ENCODE measurements at places on chromosomes 2 and 18.

- DNase-seq: no peak
Measured at GRCh38 chr2:206886696-206887095, 52.6 kb upstream of the CPO start.

GRCh38 chr2:226536410-226536809 is 263.2 kb downstream of the IRS1 start:
- DNase-seq: no peak

GRCh38 chr2:67846370-67847070 is 216.3 kb downstream of the C1D start:
- peak; percentile 7 for DNase-seq

GRCh38 chr18:75358928-75359327 is 68.6 kb downstream of the SMIM21 start:
- no peak for DNase-seq

DNA sequence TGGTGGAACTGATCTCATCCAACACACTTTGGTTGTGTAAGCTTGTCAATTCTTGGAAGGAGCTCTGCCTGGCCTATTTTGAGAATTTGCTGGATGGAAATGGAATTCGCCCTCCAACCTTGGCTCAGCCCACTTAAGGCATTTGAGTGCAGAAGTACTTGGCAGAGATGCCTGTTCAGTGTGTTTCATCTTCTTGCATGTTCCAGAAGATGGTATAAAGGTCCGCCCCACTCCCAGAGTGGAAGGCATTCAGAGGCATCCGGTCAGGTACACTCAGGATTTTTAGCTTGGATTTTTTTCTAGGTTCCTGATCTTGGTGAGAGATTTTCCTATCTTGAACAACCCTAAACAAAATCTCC is 61.3 kb upstream of the TXNDC2 start:
- DNase-seq: no peak

DNA sequence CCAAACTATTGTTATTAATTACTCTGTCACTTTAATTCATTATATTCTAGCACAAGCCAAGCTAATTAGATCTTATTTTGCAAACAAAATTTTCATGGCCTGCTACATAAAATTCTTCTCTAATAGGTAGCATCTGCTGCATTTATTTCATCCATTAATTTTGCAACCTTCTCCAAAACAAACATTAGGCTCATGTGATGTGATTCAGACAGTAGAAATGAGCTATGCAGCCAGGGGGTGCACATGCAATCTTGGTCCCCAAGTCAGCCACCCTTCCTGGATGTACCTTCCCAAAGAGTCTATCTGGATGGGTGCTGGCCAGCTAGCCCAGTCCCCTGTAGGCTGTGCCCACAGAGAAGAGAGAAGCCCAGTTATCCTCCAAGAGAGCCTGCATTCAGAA is 242.1 kb upstream of the OSR1 start:
- no peak for DNase-seq

GRCh38 chr2:207067473-207067872 is 98.3 kb downstream of the KLF7 start:
- no peak for DNase-seq

- DNase-seq: no peak
Measured at GRCh38 chr18:56319953-56320352, 318.4 kb downstream of the TXNL1 start.

DNA sequence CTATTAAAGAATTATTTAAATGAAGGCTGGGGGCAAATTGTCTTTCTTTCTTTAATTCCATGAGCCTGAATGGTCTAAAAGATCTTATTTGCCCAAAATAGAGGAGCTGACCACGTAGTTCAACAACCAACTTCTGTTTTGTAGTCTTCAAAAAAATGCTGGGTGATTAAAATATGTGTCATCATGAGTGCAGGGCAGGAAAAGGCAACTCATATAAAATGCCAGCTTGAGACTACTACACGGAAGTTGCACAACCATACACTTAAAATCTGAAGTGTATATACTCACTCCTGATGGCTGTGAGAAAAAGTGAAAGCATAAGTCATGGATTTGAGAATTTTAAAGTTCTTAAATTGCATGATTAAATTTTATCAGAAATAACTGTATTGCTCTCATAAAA is 210.9 kb downstream of the DYM start:
- DNase-seq: no peak

- no peak for DNase-seq
Measured at GRCh38 chr18:25329783-25330182, 22.2 kb downstream of the ZNF521 start.

DNA sequence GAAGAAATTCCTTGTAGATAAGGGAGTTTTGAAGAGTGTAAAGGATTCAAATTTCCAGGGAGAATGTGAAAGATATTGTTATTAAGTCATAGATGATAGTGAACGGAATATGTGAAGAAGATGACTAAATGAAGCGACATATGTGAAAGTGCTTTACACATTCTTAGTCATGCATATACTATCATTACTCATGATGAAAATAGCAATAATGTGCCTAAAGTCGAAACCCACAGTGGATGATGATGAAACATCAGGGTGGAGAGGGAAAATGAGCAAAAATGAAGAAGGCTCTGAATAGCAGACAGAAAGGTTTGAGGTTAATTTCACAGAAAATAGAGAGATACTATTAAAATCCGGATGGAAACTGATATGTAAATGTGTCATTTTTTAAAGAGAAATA is 1237.1 kb downstream of the LRP1B start:
- DNase-seq: no peak

GRCh38 chr2:118791483-118791882 is 56.0 kb downstream of the EN1 start:
- no peak for DNase-seq

DNA sequence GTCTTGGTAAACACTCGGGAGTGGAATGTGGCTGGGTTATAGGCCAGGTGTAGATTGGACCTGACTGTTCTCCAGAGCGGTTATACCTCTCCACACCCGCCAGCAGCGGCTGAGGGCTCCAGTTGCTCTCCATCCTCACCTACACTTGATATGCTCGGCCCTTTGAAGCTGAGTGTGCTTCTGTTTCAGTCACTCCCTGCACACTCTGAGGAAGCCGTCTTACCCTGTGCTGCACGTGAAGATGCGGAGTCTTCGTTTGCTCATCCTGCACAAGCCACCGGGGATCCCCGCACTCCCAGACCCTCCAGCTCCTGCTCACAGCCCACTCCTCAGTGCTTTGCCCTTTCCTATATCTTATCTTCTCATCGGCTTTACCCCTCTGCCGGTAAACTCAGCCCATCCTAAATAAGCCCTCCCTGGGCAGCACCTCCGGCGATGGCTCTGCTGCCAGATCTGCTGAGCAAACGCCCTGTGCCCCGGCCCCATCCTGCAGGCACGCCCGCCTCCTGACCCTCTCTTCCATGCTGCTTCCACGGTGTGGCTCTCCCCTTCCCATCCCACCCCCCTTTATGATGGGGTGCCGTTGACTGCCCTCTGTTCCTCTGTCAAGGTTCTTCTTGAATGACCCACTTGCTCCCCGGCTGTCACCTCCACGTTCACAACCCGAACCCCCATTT is 47.3 kb upstream of the ODC1 start:
- no peak for DNase-seq

DNA sequence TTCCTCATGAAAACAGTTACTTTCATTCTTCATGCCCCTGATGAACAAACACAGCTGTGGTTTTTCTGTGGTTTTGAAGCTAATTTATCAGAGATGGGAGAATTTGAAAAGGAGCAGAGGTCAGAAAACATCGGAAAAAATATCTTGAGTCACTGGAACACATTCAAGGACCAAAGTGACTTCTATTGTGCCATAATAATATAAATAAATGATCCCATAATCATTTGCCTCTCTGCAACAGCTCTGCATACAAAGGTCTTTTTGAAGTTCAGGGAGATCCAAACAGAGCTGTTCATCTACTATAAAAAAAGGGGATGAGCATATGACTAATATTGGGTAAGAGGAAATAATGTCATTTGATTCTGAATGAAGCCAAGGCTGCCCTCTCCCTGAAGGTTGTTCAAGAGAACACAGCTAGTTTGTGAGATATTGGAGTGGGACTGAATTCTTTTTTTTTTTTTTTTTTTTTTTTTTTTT is 201.3 kb upstream of the GALNT5 start:
- DNase-seq: no peak

DNA sequence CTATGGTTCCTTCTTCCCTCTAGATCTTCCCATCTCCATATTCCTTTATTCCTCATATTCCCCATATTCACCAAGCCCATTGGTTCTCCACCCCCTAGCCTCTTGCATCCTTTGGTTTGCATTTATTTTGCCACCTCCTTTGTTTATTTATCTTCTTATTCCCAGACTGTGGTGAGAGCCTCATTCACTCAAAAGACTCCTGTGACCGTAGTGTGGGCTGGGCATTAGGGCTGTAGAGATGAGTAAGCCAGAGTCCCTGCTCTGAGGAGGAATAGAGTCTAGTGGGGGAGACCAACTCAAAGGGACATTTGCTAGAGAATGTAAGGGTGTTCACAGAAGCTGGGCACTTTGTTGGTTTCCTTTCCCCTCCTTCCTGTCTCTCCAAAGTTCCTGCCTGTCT is 8.3 kb downstream of the ATG16L1 start:
- DNase-seq: no peak

DNA sequence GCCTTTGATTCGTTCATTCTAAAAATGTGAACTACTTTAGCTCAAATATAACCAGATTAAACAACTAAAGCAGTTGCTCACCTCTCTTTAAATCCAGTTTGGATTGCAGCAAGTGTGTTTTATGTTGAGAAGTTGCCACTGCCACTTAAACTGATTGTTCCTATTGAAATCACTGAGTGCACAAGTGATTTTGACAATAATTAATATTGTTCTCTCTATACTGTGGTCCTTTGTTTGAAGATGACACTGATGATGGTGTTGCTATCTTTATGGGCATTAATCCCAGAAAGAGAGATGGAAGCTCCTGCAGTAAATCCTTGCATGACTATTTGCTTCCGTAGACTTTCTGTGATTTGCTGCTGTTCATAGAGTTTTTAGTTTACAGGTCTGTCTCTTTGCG is 251.4 kb upstream of the ZEB2 start:
- no peak for DNase-seq

- DNase-seq: no peak
Measured at GRCh38 chr2:217220228-217221013, 360.6 kb upstream of the TNP1 start.

- no peak for DNase-seq
Measured at GRCh38 chr2:96775160-96775559, 14.5 kb downstream of the CNNM4 start.

DNA sequence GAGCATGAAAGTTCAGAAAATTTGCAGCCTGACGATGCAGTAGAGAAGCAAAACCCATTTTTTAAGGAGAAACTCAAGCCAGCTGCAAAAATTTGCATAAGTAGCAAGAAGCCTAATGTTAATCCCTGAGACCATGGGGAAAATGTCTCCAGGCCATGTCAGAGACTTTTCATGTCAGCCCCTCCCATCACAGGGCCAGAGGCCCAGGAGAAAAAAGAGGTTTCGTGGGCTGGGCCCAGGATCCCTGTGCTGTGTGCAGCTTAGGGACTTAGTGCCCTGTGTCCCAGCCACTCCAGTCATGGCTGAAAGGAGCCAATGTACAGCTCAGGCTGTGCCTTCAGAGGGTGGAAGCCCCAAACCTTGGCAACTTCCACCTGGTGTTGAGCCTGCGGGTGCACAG is 533.0 kb downstream of the THSD7B start:
- DNase-seq: no peak

DNA sequence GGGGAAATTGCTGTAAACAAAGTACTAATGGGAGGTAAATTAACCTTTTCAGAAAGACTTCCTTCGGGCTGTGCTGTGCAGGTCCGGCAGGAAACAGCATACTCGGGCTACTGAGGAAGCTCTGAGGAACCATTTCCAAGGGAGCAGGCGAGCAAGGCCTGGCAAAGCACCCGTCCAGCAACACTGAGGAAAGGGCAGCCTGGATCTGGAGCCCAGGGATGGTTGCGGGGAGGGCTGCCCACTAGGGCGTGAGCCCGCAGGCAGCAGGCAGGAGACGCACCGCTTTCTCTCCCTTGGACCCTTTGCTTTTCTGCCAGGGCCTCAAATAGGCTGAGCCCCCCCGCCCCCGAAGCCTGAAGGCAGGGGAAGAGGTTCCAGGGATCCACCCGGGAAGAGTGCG is 89.5 kb downstream of the SOX11 start:
- no peak for DNase-seq

DNA sequence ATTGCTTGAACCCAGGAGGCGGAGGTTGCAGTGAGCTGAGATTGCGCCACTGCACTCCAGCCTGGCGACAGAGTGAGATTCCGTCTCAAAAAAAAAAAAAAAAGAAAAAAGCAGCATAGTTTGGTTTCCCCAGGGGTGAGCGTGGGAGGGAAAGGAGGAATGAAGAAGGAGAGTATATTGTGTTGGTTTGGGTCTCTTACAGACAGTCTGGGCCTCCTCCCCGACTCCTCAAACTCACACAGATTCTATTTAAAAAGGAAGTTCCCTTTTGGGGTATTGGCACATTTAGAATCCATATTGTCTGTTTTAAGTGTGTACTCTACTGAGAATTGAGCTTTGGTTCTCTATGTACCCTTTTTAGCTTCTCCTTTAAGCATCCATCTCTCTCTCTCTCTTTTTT is 27.4 kb upstream of the SLC20A1 start:
- DNase-seq: no peak

- no peak for DNase-seq
Measured at GRCh38 chr18:73245345-73245744, 377.6 kb upstream of the NETO1 start.

DNA sequence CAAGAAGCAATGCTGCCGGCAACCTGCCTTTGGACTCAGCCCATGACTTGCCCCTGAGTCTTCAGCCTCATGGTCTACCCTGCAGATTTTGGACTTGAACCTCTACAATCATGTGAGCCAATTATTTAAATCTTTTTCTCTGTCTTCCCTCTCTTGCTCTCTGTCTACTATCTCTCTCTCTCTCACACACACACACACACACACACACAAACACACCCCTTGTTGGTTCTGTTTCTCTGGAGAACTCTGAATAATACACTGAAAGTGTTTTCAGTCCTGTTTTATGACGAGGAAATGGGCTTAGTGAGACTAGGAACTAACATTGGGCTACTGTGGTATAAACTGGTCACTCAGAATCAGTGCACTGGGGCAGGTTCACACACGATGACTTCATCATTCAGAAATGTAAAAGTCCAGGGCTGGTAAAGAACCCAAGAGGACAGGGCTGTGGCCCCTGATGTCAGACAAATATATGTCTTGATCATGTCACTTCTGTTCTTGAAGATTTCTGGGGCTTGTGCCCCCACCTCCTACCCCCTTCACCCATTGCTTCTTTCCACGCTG is 266.1 kb upstream of the SIX2 start:
- DNase-seq: no peak

DNA sequence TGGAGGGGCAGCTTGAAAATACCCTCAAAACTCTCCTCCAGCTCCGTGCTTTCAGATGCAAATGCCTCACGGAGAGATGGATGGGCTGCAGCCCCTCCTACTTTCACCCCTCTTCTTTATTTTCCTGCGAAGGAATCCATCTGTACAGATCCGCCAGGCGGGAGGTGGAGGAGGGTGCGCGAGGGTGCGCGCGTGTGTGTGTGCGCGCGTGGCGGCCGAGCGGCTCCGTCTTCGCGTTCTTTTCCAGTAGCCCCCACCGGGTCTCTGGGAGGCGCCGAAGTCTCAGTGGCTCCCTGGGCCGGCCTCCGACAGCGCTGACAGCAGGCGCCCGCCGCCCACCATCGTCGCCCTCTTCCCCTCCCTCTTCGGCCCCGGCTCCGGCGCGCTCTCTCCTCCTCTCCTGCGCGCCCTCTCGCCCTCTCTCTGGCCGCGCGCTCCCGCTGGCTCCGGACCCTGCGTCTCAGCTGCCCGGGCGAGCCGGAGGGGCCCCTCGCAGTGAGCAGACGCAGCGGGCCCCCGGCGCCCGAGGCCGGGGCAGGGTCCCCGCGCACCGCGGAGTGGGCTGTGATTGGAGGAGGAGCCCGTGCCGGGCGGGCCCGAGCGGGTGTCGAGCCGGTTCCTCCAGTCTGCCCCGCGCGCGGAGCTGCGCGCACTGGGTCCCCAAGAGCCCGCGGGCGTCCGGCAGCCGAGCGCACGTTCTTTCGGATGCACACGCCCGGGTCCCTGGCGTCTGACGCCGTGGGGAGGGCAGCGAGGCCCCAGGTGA is at the start of gene CDH7:
TSS of gene CDH7 (plus strand) at position 624 of the 766 bp plus-strand sequence. CDS start 11,831 bp downstream, outside the sequence.
- DNase-seq: no peak
